ENCODE measurements at places on chromosomes 1 and 21.

DNA sequence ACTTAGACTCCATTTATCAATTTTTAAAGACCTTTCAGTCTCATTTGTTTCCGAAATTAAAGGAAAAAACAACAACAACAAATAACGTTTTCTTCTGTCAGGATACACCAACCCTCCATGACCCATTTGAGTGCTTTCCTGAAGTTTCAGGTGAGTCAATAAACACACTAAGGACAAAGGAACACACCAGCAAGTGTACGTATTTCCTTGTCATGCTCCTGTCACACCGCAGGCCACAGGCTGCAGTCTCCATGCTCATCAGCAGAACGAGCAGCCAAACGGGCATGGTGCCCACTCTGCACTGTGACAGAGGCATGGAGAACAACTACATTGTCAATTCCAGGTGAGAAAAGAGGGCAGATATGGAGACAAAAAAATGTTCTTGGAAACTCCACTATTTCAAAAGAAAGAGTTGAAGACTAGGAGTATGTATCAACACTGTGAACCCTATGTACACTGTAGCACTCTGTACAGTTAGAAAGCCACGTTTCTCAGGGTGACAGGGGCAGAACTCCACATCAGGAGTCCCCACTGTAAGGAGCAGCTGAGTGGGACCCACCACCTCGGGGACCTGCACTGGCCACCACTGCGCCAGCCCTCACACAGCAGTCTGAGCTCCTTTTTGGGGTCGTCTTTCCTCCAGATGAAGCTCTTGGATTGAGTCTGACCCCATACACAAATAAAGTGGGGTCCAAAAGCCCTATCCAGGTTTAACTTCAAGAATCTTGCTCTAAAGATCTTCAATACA, 2.6 kb downstream of the PTTG1IP start:
- no peak for DNase-seq

- no peak for DNase-seq
Measured at GRCh38 chr1:82795508-82796149, 994.9 kb downstream of the ADGRL2 start.

DNA sequence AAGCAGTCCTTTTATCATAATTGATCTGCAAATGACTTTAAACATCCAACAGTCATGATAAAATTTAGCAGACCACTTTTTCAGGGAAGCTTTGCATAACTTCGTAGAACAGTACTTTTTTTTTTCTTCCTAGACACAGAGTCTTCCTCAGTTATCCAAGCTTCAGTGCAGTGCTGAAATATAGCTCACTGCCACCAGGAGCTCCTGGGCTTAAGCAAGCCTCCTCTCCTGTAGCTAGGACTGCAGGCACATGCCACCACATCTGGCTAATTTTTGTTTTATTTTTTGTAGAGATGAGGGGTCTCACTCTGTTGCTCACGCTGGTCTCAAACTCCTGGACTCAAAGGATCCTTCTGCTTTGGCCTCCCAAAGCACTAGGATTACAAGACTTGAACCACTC, 3.8 kb downstream of the F13B start:
- DNase-seq = no peak

DNA sequence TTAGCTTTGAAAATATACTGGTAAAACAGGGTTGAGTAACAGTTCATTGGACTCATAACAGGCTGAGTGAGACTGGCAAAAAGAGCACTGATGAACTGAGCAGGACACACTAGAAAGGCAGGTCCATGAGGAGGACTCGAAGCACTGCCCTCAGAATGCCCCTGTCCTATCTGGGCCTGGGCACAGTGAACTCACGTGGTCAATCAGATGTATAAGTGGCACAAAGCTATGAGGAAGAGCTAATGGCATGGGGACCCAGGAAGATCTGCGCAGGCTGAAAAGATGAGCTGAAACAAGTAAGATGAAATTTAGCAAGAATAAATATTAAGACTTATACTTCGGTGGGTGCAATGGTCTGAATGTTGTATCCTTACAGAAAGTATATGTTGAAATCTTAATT, 9.2 kb upstream of the RGS7 start:
- no peak for DNase-seq

GRCh38 chr1:236066054-236066453, 1.2 kb upstream of the NID1 start:
- DNase-seq = no peak

DNA sequence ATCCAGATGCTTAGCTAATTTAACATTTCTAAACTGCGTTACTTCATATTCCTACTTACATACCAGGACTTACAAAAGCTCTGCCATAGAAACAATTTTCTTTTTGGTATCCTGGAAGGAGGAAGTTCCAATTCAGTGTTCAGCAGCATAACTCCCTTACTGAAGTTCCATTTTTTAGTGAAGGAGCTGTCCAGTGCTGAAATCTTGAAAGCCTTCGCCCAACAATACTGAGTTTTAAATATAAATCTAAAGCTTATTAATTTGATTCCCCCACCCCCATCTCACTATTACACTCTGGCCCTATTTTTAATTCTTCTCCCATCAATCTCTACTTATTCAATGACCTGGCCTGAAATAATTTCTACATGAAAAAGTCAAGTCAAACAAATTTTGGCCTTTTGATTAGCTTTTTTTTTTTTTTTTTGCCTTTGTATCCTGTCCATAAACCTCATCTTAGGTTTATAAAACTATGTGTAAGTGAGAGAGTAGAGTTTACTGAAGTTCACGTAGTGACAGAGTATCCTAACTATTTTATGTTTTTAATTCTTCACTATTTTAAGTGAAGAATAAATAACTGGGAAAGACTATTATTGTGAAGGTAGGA, 323.0 kb upstream of the PLD5 start:
- DNase-seq = peak; percentile 1

- DNase-seq = no peak
Measured at GRCh38 chr1:113660088-113660487, 99.2 kb downstream of the PHTF1 start.

GRCh38 chr21:42079939-42080787, 9.0 kb downstream of the UMODL1 start:
- no peak for DNase-seq

GRCh38 chr1:147245586-147246021, 3.1 kb downstream of the CHD1L start:
- no peak for DNase-seq

DNA sequence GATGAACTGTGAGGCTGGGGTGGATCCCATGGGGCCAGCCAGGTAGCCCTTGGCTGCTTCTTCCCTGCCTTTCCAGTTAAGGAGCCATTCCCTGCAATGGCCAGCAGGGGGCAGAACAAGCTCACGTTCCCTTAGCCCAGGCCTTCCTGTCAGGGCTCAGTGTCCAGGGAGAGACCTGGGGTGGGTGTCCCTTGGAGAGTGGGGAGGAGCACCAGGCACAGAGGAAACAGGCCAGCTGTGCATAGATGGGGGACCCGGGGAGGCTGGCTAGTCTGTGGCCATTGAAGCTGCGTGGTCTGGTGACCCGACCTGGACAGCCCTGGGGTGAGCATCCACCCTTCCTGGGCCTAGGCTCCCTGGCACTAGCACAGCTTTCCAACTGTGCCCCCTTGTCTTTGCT, 13.2 kb upstream of the EPS8L3 start:
- DNase-seq = peak; percentile 71

GRCh38 chr21:35940074-35940927, 120.0 kb downstream of the SETD4 start:
- DNase-seq = peak; percentile 13

GRCh38 chr1:90879281-90879680, 142.6 kb downstream of the ZNF644 start:
- no peak for DNase-seq

DNA sequence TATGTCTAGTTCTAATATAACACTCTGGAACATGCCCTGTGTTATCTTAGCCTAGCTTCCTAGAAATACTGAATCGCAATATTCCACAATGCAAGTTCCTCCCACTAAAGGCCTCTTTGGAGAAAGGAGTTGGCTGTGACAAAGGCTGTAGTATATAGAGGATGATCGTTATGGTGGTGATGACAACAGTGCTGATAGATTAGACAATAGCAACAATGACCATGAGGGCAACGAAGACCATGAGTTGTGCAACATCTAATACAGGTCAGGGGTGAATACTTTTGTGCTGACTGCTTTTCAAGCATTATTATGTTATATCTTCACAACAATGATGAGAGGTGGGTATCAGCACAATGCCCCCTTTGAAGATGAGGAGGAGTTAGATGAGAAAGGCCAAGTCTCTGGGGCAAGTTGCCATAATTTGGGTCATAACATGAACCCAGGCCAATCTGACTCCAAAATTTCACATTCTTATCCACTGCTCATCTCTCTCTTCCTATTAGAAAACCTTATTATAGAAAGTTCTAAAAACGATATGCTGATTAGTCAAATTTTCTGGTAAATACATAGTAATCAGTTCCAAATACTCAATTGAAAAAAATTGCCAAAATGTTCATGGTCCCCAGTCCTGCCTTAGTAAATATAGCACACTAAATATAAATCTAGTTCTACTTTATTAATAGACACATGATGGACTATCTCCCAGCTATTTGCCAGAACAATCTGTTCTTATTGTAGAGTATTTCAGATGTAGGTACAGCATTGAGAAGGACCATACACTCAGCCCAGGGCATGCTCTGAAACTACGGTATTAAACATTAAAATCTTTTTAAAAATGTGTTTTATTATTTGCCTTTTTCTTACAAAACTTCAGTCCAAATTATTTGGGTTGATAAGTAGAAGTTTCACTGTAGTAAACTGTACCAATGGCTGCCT, 37.5 kb downstream of the HIVEP3 start:
- DNase-seq = no peak

GRCh38 chr1:193538003-193538354, 351.6 kb upstream of the B3GALT2 start:
- DNase-seq = no peak

DNA sequence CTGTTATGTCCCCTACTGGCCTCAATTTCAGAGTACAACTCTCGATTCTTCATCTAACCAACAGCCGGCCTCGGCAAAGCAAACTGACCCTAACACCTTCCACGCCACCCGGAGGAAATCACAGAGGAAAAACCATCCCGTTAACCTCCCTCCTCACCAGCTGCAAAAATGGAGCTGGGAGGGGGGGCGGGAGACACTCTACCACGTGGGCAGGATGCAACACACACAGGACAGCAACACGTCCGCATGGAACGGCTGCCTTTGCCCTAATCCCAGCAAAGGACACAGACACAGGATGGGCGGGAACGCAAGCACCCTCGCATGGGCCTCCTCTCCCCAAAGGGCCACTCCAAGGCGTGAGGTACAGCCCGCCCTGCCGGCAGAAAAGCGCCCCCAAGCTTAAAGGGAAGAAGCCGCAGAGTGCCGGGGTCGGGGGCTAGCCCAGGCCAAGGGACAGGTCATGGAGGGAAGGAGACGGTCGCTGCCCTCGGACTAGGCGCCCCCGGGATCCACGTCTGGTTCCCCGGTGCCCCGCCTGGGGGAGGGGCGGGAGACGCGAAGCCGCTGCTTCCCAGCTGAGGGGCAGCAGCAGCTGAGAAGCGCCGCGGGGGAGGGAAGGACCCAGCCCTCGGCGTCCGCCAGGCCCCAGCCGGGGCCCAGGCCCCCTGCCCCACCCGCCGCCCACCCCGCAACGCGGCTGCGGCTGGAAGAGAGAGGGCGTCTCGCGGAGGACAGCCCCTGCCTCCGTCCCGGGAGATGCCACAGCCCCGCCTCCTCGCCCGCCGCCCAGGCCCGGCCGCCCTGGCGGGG, 590 bp downstream of the FOXJ3 start:
- no peak for DNase-seq

- DNase-seq = no peak
Measured at GRCh38 chr1:222387007-222387814, 160.7 kb downstream of the HHIPL2 start.

DNA sequence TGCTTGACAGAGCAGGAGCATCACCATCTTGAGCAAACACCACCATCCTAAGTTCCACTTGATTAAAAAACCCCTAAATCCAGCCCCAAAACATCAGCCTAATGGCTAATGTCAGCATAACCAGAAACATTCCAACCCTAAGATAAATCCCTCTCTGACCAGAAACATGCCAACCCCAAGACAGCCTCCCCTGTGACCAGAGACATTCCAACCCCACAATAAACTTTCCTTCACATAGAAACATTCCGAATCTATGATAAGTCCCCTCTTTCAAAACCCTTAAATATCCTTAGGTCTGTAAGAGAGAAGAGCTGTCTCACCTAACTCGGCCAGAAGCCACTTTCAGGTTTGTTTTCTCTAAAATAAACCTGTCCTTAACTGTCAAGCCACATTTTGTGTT, 17.4 kb upstream of the SLC2A5 start:
- no peak for DNase-seq

DNA sequence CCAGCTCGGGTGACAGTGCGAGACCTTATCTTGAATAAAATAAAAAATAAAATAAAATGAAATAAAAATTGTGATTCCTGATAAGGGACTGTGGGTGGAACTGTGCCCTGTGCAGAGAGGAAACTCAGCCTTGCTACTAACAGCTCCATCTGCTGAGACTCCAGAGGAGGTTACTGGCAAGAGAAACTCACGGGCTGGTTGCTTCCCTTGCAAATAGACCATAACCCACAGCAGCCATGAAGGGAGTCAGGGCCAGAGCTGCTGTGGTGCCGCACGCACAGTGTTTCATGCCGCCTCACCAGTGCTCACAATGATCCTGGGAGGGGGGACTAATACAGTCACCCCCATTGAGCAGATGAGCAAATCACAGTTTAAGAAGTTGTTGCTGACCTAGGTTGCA, 13.7 kb downstream of the ZBTB17 start:
- no peak for DNase-seq

DNA sequence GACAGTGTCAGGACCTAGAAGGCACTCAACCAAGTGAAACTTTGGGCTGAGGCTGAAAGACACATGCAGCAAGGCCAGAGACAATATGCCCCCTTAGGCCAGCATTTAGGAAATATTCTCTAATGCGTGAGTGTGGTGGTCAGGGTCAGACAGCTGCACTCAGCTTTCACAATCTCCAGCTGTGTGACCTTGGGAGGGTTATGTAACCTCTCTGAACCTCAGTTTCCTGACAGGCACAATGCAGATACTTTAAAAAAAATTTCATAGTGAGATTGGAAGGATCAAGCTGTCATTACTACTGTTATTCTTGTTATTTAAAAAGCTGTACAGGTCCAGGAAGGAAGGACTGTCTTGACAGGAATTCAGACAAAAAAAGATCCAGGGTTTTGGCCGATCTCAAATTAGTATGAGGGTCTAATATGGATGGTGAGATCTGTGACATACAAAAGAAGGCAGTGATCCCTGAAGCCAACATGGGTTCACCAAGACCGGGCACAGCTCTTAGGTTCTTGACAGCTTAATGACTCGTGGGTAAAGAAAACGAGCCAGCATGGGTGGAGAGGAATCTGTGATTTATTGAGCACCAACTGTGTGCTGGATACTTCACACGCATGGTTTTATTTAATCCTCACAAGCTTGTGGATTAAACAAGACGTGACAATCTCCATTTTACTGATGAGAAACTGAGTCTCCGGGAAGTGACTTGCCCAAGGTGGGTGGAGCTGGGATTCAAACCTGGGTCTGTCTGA, 54.6 kb upstream of the POU3F1 start:
- DNase-seq = no peak

GRCh38 chr1:12422488-12422887, 192.7 kb downstream of the VPS13D start:
- DNase-seq = no peak

- no peak for DNase-seq
Measured at GRCh38 chr1:48532976-48533375, 61.0 kb upstream of the SPATA6 start.

GRCh38 chr1:229326601-229327000, 16.2 kb downstream of the CCSAP start:
- DNase-seq = no peak

- no peak for DNase-seq
Measured at GRCh38 chr1:210758761-210759160, 375.2 kb downstream of the KCNH1 start.

GRCh38 chr1:240094041-240094722, 2.5 kb downstream of the FMN2 start:
- DNase-seq = no peak
